ENCODE measurements at places on chromosomes 6 and 20.

- DNase-seq, result no peak
Observed at GRCh38 chr6:72720464-72720863, 98.6 kb downstream of the KCNQ5 start.

- no peak for DNase-seq
Observed at GRCh38 chr6:50829898-50830444, 11.3 kb downstream of the TFAP2B start.

DNA sequence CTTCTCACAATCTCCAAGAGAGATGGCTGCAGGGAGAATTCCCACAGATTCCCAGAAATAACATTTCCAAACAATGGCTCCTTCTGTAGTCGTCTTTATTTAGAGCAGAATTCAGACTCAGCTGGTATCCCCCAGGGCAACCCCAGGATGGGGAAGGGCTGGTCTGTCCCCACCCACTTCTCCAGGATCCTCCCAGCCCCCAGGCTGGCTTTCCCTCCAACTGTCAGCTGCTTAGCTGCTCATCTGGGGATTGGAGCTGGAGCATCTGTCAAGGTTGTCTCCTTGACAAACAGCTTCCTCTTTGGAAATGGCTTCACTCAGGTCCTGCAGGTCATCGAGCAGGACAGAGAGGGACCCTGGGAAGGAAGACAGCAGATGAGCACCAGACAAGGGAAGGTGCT is 3.5 kb upstream of the PSORS1C2 start:
- DNase-seq, result peak; percentile 54

GRCh38 chr20:48983423-48984400 is 62.2 kb downstream of the ARFGEF2 start:
- DNase-seq, result peak; percentile 27

DNA sequence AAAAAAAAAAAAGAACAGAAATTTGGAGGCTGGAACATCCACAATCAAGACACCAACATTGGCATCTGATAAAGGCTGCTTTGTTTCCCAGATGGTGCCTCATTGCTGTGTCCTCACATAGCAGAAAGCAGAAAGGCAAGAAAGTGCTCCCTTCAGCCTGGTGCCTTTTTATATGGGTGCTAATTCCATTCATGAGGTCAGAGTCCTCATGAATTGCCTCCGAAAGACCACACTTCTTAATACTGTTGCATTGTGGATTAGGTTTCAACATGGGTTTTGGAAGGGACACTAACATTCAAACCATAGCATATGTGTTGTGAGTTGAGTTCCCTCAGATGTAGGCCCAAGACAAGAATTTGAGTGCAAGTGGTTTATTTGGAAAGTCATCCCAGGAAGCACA is 8.0 kb upstream of the C20orf202 start:
- DNase-seq, result no peak

DNA sequence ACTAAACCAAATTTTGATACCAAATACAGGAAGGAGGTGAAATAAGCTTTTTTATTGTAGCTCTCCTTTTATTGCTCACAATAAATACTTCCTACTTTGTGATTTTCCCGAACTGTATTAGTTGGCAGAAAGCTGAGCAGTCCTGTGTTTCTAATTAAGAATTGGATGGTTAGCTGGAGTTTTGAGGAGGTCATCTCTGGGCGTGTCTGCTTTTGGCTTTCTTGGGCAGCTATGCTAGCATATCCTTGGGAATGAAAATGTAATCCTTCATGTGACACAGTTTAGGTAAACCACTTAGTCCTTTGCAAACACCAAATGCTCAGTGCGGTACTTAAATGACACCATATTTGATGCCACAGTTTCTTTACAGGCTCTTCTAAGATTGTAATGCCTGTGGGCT is 67.5 kb downstream of the MTHFD1L start:
- peak; percentile 51 for DNase-seq

DNA sequence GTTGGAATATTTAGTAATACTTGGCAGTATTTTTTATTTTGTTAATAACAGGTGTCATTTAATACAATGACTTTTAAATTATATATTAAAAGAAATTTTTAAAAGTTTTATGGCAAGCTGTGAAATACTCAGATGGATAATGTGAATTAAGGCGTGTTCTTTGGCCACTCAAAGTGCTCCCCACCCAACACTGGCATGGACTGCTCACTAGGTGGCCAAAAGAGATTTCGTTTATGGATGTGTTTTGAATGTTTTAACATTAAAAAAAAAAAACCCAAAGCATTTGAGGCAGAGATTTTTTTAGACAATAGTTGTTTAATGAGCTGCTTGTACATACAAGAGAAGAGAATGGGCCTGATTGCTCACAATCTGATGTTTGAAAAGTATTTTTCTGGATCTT is 86.5 kb downstream of the QKI start:
- peak; percentile 30 for DNase-seq

DNA sequence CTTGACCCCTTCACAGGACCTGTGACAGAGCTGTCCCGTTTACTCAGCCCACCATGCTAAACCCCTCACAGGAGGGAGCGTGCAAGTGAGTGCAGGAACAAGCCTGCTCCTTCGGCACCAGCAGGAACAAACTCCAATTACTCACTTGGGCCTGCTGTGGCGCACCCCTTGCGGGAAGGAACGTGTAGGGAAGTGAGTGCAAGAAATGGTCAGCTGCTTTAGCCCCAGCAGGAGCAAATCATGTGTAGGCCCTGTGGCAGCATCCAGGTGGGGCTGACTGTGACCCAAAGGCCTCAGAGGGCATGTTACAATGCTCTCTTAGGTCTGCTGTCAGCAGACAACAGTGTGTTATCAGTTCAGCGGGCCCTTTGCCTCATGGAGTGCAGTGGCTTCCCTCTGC is 574.4 kb downstream of the PRKN start:
- no peak for DNase-seq

DNA sequence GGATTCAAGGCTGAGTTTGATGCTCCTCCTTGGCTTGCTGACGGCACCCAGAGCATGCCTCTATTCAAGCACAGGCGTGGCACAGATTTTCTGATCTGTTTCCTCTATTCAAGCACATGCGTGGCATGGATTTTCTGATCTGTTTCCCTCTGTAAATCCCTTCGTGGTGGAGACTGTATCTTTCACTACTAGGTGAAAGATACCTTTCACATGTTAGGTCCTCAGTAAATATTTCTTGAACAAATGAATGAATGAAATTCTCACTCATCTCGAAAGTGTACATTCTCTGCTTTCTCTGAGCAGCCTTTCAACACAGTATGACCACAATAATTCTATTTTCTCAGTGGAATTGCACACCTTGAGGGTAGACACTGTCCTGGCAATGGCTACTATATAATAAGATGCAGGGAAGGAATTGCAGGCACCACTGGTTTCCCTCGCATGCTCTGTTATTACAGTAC is 72.6 kb upstream of the F13A1 start:
- DNase-seq, result no peak

DNA sequence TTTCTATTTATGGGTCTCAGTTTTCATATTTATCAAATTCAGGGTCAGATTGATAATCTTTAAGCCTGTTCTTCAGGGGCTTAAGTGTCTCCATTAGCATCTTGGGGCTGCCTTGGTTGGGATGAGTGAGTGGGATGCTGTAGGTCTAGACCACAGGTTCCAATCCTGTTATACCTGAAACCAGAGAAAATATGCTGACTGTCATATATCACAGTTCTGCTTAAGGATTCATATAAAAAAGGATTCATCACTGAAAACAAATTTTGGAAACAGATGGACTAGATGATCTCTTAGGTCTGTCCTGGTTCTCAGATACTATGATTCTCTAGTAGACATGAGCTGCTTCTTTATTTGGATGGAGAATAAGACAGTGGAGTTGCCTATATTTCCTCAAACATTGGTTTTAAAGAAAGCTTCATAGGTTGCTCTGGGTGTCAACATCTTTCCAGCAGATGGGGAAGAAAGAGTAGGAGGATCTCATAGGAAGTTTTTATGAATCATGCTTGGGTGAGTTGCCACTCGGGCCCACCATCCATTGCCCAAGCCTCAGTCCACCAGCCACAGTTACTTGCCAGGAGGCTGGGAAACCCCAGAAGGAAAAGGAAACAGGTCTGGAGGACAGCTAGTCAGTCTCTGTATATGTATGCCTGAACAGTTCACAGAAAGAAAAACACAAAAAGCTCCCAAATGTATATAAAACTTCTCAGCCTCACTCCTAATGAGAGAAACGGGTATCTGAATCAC is 42.9 kb upstream of the MAP7 start:
- DNase-seq, result no peak

DNA sequence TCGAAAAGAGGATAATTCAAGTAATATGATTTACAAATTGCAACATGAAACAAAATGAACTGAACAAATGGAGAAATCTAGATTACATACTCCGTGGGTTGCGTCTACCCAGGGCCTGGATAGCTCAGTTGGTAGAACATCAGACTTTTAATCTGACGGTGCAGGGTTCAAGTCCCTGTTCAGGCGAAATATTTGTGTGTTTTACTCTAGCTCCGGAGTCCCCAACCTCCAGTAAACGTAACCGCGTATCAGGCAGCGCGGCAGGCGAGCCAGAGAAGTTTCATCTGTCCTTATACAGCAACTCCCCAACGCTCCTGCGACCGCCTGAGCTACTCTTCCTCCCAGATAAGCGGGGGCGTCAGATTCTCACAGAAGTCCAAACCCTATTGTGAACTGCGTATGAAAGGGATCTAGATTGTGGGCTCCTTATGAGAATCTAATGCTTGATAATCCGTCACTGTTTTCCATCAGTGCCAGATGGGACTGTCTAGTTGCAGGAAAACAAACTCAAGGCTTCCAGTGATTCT is 176.1 kb downstream of the TRIM27 start:
- DNase-seq, result no peak

GRCh38 chr6:52509281-52510212 is 67.3 kb downstream of the TRAM2 start:
- no peak for DNase-seq

- no peak for DNase-seq
Observed at GRCh38 chr6:3419624-3420272, 37.1 kb downstream of the SLC22A23 start.

- DNase-seq, result no peak
Observed at GRCh38 chr20:1832634-1833033, 62.6 kb upstream of the SIRPA start.

- DNase-seq, result no peak
Observed at GRCh38 chr6:43129434-43130194, 41.5 kb upstream of the SRF start.

- DNase-seq, result no peak
Observed at GRCh38 chr6:148745926-148746325, 904 bp upstream of the UST start.

- DNase-seq, result no peak
Observed at GRCh38 chr6:137759624-137760023, 107.4 kb upstream of the TNFAIP3 start.

- no peak for DNase-seq
Observed at GRCh38 chr6:119256978-119257462, 92.5 kb downstream of the MAN1A1 start.

- DNase-seq, result no peak
Observed at GRCh38 chr6:24945054-24945453, 9.3 kb upstream of the RIPOR2 start.

DNA sequence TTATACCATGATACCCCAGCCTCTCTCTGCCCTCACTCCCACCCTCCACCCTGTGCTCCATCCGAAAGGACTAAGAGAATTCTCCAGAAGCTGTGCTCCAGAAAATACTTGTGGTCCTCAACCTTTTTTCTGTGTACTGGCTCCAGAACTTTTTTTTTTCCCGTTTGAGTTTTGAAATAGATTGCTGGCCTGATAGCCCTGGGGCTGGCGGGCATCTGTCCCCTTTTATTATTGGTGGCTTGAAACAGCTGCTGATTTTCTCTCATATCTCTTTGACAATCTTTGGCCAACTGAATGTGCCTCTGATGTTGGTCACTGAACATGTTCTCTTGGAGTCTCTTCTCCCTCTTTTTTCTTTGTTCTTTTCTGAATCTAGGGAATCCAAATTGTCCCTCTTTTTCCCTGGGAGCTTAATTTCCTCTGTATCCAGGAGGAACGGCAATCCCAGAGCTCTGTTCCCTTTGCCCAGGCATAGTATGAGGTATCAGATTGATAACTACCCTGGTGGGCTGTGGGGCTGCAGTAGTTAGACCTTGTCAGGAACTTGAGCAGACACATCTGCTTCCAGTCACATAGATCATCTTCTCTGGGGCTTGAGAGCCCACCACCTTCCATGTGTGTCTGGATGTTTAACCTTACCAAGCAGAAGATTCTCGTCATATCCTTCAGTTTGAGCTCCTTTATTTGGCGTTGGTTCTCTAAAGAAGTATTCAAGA is 1.6 kb downstream of the PPARD start:
- no peak for DNase-seq

DNA sequence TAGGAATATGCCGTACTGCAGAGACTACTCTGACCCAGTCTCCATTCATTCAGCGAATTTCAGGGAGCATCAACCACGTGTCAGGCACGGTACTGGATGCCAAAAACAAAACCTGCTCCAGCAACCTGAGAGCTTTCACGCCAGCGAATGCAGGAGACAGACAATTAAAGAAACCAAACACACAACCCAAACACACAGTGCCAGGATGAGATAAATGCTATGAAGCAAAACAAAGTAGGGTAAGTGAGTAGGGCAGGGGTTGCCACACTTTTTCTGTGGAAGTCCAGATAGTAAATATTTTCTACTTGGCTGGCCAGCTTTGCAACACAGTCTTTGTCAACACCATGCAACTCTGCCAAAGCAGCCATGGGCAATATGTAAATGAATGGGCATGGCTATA is 10.0 kb downstream of the MOCS1 start:
- DNase-seq, result no peak

DNA sequence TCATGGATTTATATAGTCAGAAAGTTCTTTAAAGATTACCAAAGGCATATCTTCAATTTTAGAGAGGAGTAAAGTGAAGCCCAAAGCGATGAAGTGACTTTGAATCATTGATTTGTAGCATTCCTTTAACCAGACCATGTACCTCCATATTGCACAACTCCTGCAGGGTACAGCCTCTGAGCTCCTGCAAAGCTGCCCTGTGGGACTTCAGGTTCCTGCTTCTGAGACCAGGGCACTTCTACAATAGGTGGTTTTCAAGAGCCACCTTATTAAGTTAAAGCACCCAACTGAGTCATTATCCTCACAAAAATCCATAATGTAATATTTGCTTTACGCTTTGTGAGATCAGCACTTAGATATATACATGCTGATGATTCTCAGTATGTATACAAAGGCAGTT is 270.7 kb upstream of the RGS17 start:
- no peak for DNase-seq

GRCh38 chr20:54190217-54190616 is 16.4 kb upstream of the CYP24A1 start:
- DNase-seq, result no peak

DNA sequence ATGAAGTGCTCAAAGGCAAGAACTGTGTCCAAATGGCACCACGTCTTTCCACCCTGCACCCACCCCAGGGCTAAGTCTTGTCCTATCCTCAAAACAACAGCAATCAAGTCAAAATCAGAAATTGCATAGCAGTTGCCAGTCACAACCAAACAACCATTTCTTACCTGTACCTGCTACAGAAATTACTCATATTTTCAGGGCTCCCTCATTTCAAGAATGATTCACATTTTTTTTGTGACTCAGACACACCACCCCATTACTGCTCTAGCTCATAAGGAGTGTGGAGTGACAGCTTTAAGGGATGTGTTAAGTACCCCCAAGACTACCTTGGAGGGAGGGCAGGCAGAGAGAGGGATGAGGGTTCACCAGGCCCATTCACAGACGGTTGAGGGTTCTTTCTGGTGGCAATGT is 111.7 kb downstream of the TRERF1 start:
- no peak for DNase-seq

- DNase-seq, result no peak
Observed at GRCh38 chr6:119535332-119535731, 185.8 kb upstream of the MAN1A1 start.

- no peak for DNase-seq
Observed at GRCh38 chr20:2817341-2817726, 1.2 kb downstream of the TMEM239 start.

- no peak for DNase-seq
Observed at GRCh38 chr6:68741501-68742386, 106.7 kb downstream of the ADGRB3 start.

GRCh38 chr6:168678588-168678987 is 237.6 kb downstream of the SMOC2 start:
- peak; percentile 9 for DNase-seq

All from right hindlimb (tissue), 1 donor.